Inflammatory macrophage treated with lipopolysaccharide for 4 hours (primary cell): ENCODE measurements at places on chromosomes 12 and 14.

DNA sequence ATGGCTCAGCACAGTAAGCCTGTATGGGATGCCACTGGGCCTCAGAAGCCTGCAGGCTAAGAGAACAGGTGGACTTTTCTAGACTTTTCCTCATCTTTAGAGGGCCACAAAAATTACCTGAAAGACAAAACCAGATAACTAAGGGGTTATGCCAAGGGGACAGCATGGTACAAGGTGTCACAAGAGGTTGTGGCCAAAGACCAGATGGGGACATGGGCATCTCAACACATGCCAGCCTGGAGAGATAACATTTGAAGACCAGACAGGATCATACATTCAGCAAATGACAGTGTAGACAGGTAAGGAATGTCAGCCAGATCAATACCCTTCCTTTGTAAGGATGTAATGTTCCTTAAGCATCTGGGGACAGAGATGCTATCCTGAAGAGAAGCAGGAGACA lies 8.9 kb upstream of the CRY1 start:
- DNase-seq: no peak

DNA sequence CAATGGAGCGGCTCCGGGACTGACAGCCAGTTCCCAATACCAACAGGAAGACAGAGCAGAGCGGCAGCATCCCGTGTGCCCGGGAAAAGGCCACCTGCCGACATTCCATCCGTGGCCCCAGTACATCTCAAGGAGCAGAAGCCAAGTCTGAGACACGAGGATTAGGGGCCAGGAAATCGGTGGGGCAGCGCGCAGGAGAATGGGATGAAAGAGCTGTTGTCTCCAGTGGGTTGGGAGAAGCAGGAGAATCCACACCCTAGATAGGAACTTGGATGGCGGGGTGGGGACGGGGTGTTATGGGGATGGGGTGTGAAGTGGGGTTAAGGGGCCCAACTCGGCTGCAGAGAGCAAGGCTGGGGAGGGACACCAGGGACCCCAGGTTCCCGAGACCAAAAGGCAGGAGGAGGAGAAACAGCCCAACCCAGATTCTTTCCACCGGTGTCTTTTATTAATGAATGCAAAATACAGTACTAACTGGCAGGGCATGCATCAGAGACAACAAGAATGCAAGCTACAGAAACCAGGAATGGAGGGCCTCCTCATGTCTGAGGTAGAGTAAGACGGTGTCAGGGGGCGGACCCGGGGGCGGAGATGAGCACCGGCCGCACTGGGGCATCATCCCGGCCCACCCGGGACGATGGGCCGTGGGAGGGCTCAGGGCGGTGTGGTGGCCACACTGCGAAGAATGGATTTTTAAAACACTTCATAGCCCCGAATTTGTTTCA lies 50.3 kb downstream of the BEGAIN start:
- DNase-seq: no peak

- DNase-seq: peak; percentile 51
Observed at GRCh38 chr14:90815822-90816662, at the start of gene TTC7B. Gene TTC7B, minus strand, starts transcription at chr14:90816430. Its CDS starts 135 bp downstream, at chr14:90816295.

GRCh38 chr14:90140956-90141316 lies 79.1 kb downstream of the KCNK13 start:
- no peak for DNase-seq

DNA sequence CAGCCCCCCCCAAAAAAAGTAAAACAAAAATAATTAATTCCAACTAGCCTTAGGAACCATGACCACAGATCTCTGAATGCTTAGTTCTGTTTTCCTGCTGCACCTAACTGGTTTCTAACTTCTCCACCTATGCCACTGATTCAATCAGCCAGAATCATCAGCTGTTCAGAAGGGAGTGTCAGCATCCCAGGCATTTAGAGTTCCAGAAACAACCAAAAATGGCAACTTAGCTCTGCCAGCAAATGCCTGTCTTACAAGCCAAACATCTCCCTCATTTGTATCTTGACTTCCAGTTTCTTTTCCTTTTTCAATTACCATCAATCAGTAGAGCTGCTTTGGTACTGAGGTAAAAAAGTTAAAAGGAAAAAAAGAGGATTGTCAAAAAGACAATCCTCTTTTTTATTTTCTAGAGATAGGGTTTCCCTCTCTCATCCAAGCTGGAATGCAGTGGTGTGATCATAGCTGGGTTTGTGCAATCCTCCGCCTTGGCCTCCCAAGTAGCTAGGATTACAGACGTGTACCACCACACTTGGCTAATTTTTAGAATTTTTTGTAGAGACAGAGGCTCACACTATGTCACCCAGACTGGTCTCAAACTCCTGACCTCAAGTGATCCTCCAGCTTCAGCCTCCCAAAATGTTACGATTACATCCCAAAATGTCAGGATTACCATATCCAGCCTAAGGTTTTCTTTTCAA lies 45.2 kb upstream of the ISM2 start:
- no peak for DNase-seq

GRCh38 chr12:18907728-18908127 lies 169.8 kb downstream of the CAPZA3 start:
- no peak for DNase-seq

GRCh38 chr12:106883426-106883825 lies 72.3 kb upstream of the TMEM263 start:
- DNase-seq: no peak

DNA sequence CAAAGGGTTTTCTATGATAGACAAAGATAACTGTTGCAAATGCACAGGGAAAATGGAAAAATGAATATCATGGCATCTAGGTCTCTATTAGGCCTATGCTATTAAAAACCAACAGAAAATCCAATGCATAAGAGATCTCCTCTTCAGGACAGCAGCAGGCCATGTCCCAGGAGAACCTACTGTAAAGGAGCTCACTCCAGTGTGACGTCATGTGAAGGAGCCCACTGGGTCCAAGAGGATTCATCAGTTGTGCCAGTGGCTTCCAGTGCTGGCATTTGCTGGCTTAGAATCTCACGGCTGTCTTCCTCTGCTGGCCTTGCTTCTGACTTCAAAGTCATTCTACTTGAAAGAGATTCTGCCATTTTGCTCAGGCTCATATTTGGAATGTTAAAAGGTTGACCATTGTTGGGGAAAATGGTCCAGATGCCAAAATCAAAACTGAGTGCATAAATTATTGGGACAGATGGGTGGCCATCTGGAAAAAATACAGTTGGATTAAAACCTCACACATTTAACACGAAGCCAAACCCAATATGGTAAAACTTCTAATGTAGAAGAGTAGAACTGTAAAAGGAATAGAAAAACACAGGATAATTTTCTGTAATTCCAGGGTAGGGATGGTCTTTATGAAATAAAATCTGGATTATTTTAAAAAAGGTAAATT lies 75.4 kb upstream of the ARID2 start:
- no peak for DNase-seq

DNA sequence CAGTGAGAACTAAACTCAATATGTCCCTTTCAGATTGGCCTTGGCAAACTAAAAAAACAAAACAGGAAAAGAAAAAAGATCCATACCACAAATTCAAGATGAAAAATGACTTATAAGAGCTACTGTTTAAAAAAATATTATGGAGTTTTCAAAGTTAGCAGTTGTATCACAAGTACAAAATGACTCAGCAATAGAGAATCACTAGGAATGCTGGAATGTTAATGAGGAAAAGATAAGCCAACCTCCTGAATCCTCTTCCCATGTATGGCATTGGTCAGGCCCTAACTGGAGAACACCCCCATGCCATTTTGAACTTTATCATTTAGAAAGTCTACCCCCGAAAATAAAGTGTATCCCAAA lies 62.2 kb downstream of the PPP1R36 start:
- DNase-seq: no peak

GRCh38 chr12:122001466-122002209 lies 20.0 kb upstream of the BCL7A start:
- DNase-seq: no peak

DNA sequence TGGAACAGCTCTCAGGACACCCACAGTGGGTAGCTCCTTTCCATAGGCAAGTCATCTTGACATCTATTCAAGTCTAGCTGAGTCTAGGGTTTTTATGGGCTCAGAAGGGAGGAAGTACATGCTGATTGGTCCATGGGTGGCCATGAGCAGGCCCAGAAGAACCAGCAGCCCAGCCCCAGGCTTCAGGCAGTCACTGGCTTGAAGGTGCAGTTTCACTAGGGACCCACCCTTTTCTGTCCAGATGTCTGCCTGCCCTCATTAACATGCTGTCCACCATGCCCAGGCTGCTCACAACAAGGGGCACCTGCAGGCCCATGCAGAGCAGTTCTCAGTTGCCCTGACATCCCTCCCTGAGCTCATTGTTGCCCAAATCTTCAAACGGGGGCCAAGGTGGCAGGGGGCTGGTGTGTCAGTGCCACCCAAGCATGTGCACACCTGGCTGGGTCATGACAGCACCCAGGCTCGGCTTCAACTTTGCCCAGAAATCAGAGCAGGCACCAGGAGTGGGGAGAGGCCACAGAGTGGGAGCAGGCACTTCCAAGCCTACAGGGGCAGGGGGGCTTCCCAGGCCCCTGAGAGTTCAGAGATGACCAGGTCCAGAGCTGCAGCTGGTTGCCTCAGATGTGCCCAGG lies 18.7 kb upstream of the LGR5 start:
- DNase-seq: no peak

DNA sequence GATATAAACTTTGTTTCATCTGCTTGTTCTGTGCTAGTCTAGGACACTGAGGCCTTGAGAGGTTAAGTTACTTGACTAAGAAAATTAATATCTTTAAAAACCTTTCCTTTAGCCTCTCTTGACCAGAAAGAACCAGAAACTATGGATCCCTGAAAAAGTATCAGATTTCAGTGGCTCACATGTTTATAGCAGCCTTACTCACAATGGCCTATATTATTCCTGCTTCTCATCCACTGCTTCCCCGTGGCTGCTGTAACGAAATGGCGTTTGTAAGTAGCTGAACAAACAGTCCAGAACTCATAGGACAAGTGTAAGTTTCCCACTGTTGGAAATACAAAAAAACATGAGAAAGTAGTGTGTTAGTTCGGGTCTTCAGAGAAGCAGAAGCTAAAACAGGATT lies 3.2 kb upstream of the PYGL start:
- DNase-seq: no peak

GRCh38 chr12:104064842-104065427 lies 604 bp downstream of the HCFC2 start:
- DNase-seq: peak; percentile 24

DNA sequence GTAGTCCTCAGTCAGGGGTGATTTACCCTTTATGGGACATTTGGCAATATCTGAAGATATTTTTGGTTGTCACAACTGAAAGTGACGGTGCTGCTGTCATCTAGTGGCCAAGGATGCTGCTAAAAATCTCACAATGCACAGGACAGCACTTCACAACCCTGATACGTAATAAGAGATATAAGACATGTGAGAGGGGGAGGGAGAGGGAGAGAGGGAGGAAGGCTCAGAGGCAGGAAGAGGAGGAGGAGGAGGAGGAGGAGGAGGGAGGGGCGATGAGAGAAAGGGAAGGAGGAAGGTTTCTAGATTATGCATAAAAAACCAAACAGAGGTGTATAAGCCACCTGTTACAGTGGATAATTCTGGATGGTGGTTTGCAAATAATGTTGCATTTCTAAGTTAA lies 14.3 kb downstream of the MYL2 start:
- DNase-seq: peak; percentile 36

GRCh38 chr14:102097441-102098135 lies 10.7 kb upstream of the HSP90AA1 start:
- DNase-seq: no peak

DNA sequence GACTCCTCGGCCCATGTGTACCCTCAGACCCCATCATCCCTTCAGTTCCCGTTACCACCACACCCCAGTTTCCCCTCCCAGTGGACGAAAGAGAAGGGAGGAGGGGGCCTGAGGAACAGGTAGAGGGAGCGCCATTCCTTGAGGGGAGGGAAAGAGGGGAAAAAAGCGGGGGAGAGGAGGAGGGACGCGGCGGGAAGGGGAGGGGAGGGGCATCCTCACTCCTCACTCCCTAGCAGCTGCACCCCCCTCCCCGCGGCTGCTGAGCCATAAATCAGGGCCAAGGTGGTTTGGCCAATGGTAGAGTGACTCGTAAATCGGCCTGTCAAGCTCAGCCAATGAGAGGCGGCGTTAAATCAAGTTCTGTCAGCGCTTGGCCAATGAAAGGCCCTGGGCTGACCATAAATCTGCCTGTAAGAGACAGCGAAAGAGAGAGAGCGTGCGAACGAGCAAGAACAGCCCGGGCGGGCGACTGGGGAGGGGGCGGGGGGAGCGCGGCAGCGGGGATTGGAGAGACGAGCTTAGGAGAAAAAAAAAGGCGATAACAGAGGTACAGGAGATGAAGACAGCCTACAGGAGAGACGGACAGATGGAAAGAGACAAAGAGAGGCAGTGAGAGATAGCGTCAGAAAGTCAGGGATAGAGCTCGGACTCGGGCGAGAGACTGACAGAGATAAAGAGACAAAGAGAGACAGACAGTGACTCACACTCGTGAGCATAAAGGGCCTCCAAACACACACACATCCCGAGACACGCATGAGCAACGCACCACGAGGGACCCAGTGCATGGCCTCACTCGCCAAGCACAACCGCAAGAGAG lies 5.1 kb downstream of the GPR84 start:
- peak; percentile 98 for DNase-seq

DNA sequence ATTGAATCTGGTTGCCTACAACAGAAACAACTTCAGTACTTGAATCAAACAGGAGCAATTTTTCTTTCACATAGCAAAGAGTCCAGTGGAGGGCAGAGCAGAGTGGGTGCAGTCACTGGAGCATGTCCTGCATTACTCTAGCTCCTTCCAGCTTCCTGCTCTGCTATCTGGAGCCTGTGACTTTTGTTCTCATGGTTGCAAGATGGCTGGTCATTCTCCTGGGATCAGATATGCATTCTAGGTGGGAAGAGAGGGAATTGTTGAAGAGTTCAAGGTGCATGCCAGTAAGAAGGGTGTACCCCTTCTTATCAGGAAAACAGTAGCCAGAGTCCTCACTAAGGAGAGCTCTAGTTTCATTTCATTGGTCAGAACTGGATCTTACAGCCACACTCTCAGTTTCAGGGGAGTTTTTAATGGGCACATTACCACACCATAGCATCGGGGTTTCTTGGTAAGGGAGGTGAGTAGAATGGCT lies 8.0 kb downstream of the IFT43 start:
- no peak for DNase-seq

GRCh38 chr14:90536092-90536491 lies 139.3 kb downstream of the CALM1 start:
- DNase-seq: no peak

DNA sequence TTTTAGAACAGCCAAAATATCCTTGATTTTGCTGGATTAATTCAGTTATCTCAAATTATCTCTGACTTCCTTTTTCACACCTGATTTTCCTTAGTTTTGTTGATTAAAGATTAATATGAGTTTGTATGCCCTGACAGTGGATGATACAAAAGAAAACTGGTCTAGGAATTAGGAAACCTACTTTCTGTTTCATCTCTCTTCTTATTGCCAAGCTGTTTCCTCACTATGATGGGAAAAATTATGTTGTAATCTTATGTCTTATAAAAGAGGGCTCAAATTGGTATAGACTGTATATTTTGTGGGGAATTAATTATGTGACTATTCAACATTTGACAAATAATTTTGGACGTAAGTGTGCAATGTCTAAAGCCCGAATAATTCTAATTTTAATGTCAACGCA lies 271.6 kb downstream of the FBXL14 start:
- DNase-seq: peak; percentile 83

GRCh38 chr14:104142946-104143470 lies 4.6 kb downstream of the KIF26A start:
- no peak for DNase-seq
